Smooth muscle cell of the umbilical artery (primary cell): ENCODE measurements at places on chromosomes 6 and 20. TPM values are rescaled to one million over a fixed set of nuclear protein-coding genes. Genes with fewer than 3 reads are reported as not detected.

The SDCBP2 gene
- total RNA-seq = 1.2 and 1.8 TPM in 2 replicates

The FITM2 gene
- 6.5 and 9.6 TPM in 2 replicates for total RNA-seq

The RSPH3 gene
- 4.5 and 6.5 TPM in 2 replicates for total RNA-seq

The ARMH2 gene
- total RNA-seq = not detected in 2 replicates

The OR2B2 gene
- not detected in 2 replicates for total RNA-seq

The HLA-DRA gene
- not detected in 2 replicates for total RNA-seq

The MROH8 gene
- 0.89 and 1.2 TPM in 2 replicates for total RNA-seq

The TRIM10 gene
- not detected in 2 replicates for total RNA-seq

The SMPDL3A gene
- total RNA-seq = 5.1 and 24.1 TPM in 2 replicates

The FOXS1 gene
- 1.1 and 1.2 TPM in 2 replicates for total RNA-seq

The PAX1 gene
- not detected in 2 replicates for total RNA-seq

The NMBR gene
- total RNA-seq = not detected in 2 replicates

The GSTA3 gene
- not detected in 2 replicates for total RNA-seq

The TTLL9 gene
- not detected in 2 replicates for total RNA-seq

The PRSS16 gene
- total RNA-seq = 0.18 TPM in 1 of 2 replicates, not detected in the other

The POPDC3 gene
- total RNA-seq = 13.7 and 17.0 TPM in 2 replicates

The LYRM4 gene
- total RNA-seq = 20.2 and 20.3 TPM in 2 replicates

The NOTCH4 gene
- total RNA-seq = 0.42 and 1.5 TPM in 2 replicates
